PC-3 (cell line): ENCODE measurements at places on chromosomes 6 and 20. TPM values are rescaled to one million over a fixed set of nuclear protein-coding genes. Genes with fewer than 3 reads are reported as not detected.

The RPL7L1 gene
- 87.6 and 99.5 TPM in 2 replicates for total RNA-seq

- no peak for DNase-seq
These were observed 1123.5 kb upstream of the MAP3K7 start for GRCh38 chr6:91710342-91710741.

DNA sequence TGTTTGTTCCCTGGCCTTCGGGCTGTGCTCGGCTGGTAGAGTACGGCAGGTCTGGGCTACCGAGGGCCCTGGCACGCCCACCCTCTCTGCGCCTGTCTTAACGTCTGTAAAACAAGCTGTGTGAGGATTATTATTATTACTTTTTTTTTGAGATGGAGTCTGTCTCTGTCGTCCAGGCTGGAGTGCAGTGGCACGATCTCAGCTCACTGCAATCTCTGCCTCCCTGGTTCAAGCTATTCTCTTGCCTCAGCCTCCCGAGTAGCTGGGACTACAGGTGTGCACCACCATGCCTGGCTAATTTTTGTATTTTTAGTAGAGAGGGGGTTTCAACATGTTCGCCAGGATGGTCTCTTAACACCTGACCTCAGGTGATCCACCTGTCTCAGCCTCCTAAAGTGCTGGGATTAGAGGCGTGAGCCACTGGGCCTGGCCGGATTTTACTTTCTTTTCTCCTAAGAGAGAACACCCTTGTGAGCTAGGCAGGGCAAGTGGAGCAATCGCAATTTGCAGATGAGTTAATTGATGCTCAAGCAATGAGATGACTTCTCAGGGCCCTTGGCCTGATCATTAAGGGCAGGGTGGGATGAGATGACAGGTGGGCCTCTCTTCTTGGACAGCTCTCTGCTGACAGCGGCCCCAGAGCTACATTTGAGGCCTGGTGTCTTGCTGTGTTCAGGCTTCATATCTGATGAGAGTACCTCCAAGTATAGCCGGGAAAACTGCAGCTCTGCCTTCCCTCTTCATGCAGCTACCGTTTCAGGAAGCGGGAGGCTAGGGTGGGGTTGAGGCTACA lies 859 bp upstream of the SMIM29 start:
- no peak for DNase-seq

- DNase-seq = peak; percentile 80
These were observed 88.2 kb downstream of the FOXF2 start for GRCh38 chr6:1477432-1478090.

GRCh38 chr6:29651413-29652197 lies 5.3 kb upstream of the MOG start:
- DNase-seq = peak; percentile 71

DNA sequence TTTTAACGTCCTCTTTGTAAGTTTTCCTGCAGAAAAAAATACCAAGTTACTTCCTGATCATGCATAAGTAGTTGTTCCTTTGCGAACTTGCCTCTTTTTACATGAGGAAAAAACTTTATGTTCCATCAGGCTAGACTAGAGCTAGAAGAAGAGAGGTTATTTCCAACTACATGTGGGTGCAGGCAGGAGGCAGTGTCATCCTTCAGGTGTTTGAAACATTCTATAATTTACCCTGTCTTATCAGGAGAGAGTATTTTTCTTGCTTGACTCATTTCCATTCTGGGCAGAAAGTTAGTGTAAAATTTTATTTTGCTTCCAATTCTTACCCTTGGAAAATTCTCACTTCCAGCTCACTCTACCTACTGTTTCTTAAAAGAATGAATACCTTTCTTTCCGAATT lies 28.5 kb upstream of the EPHA7 start:
- DNase-seq = peak; percentile 27

The CPNE5 gene
- 0.29 TPM in 1 of 2 replicates, not detected in the other for total RNA-seq

DNA sequence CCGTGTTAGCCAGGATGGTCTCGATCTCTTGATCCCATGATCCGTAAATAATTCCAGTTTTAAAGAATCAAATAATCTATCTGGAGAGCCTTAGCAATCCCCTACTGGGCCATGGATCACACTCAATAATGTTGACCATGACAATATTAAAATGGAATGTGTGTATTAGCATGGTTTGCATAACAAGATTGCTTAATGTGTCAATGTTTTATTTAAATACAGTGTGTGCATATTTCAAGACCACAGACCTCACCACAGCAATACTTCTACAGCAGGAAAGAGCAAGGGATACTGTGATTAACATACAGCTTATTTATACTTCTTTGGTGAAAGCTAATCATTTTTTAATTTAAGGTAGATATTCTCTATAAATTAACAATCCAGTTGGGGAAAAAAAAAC lies 470.4 kb downstream of the TFAP2B start:
- DNase-seq = peak; percentile 44

The B4GALT5 gene
- total RNA-seq = 18.1 and 24.1 TPM in 2 replicates

The TAF8 gene
- total RNA-seq = 18.3 and 20.7 TPM in 2 replicates

DNA sequence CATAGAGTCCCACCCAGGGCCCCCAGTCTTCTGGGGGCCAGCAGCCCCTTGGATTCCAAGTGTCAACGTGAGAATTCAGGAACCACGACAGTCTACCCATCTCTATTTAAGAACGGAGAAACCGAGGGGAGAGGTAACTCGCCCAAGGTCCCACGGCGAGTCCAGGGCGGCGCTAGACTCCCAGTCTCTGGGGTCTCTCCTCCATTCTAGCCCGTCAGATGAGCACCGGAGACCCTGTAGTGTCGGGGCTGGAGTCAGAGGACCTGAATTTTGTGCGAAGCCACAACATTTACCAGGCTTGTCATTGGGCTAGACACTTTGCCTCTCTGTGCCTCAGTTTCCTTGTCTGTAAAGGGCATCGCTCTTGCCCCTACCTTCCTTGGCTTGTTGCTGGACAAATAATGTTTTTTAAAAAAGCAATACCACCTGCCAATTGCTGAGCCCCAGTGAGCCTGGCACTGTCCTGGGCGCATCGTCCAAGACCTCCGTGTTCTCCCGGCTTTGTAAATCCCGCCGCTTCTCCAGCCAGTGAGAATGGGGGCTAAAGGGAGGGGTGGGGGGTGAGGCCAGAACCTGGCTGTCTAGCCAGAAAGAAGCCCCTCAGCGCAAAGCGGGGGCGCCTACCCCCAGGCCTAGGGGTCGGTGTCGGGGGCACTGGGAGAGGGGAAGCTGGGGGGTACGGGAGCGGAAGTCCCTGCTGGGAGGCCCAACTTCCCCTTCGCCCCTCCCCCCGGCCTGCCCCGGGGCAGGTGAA lies 91.7 kb downstream of the NCR2 start:
- no peak for DNase-seq

GRCh38 chr6:158853880-158854213 lies 34.7 kb upstream of the EZR start:
- no peak for DNase-seq

GRCh38 chr6:116335612-116336215 lies 35.0 kb upstream of the DSE start:
- no peak for DNase-seq

The BLTP3A gene
- total RNA-seq = 10.6 and 11.1 TPM in 2 replicates

- peak; percentile 73 for DNase-seq
These were observed 179.5 kb upstream of the LAMP5 start for GRCh38 chr20:9334866-9335265.

DNA sequence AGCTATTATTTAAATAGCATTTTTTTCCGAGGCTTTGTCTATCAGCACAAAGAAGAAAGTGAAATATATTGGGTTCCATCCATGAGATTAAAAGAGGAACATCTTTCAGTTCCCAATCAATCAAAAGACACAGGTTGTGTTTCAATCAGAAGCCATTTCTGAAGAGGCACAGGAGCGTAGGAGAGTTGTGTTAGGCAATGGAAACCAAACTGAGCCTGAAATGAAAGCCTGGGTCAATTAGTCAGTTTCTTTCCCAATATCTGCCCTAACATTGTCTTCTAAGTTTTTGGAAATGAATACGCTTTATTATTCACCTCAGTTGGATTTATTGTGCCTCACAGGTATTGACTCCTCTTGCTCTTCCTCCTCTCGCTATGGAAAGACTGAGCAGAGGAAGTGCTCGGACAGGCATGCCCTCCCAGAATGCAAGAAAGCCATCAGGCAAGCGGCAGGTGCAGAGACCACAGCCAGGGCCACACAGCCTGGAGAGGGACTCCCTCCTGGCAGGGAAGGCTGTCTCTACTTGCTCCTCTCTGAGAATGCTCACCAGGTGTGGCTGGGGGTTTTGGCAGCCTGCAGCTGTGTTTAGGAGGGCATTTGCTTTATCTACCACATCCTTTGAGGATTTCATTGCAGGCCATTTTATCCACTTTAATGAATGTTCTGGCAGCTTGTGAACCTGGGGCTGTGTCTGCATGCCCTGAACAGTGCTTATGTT lies 100.8 kb upstream of the NEDD9 start:
- DNase-seq = no peak

DNA sequence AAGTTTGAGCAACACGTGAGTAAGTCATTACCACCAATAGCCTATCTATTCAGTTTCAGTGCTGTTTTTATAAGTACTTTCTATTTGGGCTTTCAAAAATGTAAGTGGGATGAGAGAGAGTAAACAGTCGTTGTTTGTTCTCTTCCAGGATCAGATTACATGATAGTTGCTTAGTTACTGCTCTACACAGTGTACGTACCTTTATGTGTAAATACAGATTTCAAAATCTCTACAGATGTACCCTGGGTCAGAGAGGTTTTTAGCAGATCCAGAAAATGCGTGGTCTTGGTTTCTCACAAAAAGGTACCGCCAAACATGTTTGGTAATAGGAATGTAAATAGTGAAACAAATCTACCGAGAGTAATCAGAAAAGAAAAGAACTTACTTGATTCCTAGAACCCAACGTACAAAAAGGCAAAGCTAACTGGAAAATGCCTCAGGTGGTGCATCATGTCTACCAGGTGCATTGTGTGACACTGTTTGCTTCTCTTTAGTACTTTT lies 421.1 kb downstream of the BCKDHB start:
- peak; percentile 86 for DNase-seq

DNA sequence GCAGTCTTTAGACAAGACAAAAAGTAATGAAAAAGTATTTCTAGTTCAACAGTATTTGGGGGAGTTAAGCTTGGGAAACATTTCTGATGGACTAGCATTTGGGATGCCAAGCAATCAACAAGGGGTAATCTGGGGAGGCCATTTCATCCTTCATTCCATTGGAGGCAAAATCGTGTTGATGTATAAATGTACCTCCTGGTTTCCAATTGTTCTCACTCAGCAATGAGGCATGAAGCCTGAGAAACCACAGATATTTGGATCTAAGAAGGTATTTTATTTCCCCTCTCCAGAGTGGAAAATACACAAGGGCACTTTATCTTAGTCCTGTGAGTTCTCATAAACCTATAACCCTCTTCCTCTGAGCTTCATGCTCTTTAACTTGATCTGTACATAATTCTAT lies 68.2 kb downstream of the TBX18 start:
- DNase-seq = no peak

GRCh38 chr6:167134448-167135328 lies 11.8 kb downstream of the CCR6 start:
- DNase-seq = no peak

GRCh38 chr6:34182751-34183531 lies 37.1 kb upstream of the GRM4 start:
- DNase-seq = no peak

DNA sequence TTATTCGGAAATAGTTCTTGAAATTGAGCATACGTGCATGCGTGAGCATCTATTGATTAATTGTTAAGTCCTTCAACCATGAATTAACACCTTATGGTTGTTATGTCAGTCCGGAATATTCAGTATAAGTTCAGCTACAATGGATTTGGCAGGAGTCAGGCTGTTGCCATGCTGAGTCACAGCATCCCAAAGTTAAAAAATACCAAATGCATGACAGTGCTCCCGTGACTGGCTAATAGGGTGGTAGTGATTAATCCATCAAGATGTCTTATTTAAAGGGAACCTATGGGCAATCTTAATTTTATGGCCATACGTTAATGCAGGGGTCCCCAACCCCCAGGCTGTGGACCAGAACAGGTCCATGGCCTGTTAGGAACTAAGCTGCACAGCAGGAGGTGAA lies 10.5 kb downstream of the RAE1 start:
- peak; percentile 84 for DNase-seq

DNA sequence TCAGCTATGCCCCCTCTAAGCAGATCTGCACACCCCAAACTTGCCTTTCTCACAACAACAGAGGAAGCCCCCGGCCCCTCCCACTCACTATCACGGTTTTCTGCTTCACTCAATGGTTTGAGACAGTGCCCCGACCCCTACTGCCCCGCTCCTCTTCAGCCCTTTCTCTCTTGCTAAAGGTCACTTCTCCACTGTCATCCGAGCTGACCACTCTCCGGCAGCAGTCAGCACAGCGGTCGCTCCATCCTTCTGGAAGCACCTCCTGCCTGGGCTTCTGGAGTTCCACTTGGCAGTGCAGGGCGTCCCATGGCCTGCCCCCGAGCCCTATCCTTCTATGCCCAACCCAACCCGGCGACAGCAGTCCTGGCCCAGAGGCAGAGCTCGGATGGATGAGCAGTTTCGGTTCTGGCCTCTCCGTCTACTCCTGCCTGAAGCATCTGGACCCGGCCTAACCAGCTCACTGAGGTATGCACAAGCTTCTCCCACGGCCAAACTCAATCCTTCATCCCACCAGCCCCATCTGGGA lies 4.1 kb downstream of the CTSZ start:
- DNase-seq = no peak

- no peak for DNase-seq
These were observed 650 bp upstream of the TTK start for GRCh38 chr6:80003826-80004172.

The MCHR2 gene
- not detected in 2 replicates for total RNA-seq

- DNase-seq = no peak
These were observed 27.2 kb downstream of the INSM1 start for GRCh38 chr20:20395087-20395486.

The SALL4 gene
- 1.7 and 3.1 TPM in 2 replicates for total RNA-seq

The SLC52A3 gene
- total RNA-seq = 4.2 and 5.9 TPM in 2 replicates

DNA sequence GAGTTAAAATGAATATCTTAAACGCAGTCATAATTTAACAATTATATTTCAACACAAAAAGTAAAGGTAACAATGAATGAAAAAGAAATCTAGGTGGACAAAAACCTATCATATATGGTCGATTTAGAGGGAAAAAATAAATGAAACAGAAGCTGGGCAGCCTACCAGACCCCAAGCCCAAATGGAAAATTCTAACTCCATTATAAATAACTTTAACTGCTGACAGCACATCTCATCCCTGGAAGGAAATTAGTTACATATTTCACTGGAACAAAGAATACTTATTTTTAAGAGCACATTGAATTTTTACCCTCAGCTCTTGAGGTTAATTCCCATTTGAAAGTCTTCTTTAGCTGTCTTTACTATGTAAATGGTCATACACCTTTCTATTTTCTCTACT lies 39.1 kb downstream of the COL12A1 start:
- DNase-seq = no peak

The SLC26A8 gene
- not detected in 2 replicates for total RNA-seq

DNA sequence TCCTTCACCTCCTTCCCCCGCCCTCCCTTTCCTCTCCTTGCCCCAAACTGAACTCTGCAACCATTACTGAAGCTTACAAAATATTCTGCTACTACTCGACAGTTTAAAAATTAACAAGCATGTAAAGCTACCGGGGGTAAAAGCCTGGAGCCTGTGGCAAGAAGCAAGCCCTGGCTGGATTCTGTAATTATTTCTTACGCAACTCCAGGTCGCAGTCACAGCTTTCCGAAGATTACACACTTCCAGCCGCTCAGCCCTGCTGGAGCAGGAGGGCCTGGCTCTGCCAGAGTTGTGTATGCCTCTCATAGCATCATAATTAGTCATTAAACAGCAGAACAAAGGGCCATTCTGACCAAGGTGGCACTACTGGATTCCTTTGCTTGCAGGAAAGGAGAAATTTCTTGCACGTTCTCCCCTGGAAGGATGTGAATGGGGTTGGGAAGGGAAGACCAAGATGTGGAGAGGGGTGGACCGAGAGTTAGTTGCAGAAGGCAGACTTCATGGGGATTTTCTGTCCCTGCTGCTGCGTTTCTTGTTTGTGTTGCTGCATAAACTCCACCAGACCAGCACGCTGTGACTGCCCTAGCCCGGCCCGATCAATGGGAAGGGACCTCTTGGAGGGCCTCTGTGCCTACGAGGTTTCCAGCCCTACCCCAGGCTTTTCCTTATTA lies 23.6 kb downstream of the FOXQ1 start:
- DNase-seq = peak; percentile 96
